ENCODE measurements at places on chromosomes 6 and 20. TPM values are rescaled to one million over a fixed set of nuclear protein-coding genes. Genes with fewer than 3 reads are reported as not detected.

The OR2B6 gene
- not detected for total RNA-seq

The SLC13A3 gene
- 0.14 TPM for total RNA-seq

The BMP5 gene
- 5.6 TPM for total RNA-seq

The C6orf132 gene
- 44.4 TPM for total RNA-seq

The MYH7B gene
- 0.20 TPM for total RNA-seq

DNA sequence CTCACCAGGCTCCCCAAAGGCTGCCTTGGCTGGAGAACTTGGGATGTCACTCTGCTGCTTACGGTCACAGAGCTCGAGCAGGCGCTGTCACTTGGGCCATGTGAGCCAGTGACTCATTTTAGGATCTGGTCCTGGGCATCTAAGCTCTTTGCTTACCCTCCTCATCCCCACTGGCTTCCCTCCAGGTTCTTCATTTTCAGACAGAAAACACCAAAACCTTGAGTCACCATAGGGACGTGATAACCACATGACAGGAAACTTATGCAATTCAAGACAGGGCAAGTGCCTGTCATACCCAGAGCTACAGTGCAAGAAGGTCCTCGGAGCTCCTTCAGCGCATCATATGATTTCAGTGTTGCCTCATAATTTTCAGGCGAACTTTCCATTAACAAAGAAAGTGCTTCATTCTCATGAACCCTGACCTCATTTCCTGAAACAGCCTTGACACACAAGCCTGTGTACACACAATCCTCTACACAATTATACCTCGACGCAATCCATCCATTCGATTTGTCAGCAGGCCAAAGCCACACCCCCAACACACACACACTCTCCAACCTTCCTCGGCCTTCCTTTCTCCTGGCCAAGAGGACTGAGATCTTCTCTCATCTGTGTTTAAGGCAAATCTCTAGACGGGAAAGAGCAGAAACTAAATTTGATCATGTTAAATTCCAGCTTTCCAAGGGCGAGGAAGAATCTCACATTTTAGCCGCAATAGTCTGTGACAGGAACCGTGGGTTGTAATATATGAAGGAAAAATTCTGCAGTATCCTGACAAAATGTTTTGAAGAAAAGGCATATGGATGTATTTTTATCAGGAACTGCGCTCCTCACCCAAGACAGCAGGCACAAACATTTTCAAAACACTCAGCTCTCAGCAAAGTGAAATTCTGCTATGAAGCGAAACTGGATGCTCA lies 25.3 kb downstream of the TBC1D7 start:
- peak; percentile 82 for DNase-seq

- DNase-seq: no peak
Observed at GRCh38 chr6:135810486-135810885, 41.0 kb upstream of the PDE7B start.

DNA sequence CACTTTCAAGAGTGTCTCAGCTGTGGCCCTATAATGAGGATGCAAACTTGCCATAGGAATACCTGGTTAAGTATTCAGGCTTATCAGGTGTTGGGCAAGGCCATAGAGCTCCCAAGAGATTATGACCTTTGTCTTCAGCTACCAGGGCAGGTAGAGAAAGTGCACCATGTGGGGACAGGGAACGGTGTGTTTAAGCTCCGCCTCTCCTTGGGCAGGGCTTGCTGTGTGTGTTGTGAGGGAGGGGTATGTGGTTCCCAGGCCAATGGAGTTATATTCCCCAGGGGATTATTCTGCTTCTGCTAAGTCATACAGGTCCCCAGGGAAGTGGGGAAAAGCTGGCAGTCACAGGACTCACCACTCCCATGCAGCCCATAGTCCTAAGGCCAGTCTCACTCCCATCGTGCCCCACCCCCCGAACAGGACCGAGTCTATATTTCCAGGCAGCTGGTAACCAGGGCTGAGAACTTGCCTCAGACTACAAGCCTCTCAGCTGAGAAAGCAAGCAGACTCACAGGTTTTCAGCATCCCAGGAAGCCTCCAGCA lies 660.2 kb downstream of the HTR1B start:
- DNase-seq: no peak

DNA sequence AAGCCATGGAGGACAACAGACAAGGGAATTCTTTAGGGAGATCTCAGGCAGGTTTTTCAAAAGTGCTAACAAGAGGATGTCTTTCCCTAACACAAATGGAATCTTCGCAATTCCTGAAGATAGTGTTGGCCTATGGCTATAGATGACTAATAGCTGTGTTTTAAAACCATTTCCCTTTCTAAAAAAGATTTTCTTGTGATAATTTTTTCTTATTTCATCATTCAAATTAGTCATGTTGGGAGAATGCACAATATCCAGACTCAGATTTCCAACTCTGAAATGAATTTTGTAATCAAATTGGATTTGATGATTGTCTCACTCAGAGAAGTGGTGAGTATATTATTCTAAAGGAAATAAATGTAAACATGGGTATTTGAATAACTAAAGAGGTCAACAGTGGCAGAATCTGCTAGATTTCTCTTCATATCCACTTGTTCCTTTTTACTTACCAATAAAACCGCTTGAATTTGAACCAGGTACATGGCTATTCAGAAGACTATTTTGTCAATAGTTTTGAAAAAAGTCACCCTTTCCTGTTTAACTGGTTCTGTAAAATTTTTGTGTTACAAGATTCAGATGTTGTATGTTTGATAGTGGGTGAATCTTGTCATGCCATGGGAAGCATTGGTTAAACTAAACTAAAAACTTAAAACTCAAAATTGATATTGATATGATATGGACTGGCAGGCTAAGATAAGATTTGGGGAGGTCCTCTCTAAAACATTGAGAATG lies 1223.7 kb upstream of the EYS start:
- DNase-seq: no peak

DNA sequence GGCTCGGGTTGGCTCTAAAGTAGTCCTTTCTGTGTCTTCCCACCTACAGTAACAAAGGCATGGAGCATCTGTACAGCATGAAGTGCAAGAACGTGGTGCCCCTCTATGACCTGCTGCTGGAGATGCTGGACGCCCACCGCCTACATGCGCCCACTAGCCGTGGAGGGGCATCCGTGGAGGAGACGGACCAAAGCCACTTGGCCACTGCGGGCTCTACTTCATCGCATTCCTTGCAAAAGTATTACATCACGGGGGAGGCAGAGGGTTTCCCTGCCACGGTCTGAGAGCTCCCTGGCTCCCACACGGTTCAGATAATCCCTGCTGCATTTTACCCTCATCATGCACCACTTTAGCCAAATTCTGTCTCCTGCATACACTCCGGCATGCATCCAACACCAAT lies 291.2 kb downstream of the ESR1 start:
- DNase-seq: no peak

- no peak for DNase-seq
Observed at GRCh38 chr6:6351511-6352025, 31.1 kb upstream of the F13A1 start.

DNA sequence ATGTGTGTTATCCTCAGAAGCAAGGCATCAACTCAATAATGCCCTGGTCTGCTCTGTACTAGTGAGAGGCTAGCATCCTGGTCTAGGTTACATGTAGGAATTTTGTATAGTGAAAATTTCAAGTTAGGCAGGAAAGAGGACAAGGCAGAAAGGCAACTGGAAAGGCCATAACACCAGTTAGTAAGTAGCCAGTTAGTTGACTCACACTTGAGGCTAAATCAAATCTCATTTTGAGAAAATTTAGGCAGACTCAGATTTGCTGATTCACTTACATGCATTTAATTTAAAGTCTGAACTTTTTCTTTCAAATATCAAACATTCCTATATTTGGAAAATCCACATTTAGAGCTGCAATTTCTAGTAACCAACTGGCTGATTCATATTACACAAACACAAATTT lies 184.5 kb upstream of the TCF21 start:
- no peak for DNase-seq

DNA sequence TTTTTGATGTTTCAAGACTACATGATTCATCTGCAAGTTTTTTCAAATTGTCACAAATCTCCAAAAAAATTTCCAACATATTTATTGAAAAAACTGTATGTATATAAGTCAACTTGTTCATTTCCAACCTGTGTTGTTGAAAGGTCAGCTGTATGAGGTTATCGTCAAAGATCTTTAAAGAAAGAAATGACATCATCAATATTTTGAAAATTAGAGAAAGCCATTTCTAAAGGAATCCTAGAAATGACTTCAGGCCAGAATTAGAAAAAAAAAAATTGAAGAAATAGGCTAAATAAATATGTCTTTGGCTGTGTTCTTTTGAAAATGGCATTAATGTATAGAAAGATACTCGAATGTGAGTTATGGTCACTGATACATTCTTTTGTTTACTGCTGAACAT lies 6.8 kb downstream of the RNF146 start:
- no peak for DNase-seq

- no peak for DNase-seq
Observed at GRCh38 chr6:18752278-18753068, 365.3 kb downstream of the RNF144B start.

- no peak for DNase-seq
Observed at GRCh38 chr20:20248620-20249200, 119.2 kb upstream of the INSM1 start.

- DNase-seq: no peak
Observed at GRCh38 chr6:4929097-4929718, 74.6 kb downstream of the RPP40 start.

- DNase-seq: peak; percentile 43
Observed at GRCh38 chr6:109449795-109450673, 5.5 kb downstream of the MICAL1 start.

DNA sequence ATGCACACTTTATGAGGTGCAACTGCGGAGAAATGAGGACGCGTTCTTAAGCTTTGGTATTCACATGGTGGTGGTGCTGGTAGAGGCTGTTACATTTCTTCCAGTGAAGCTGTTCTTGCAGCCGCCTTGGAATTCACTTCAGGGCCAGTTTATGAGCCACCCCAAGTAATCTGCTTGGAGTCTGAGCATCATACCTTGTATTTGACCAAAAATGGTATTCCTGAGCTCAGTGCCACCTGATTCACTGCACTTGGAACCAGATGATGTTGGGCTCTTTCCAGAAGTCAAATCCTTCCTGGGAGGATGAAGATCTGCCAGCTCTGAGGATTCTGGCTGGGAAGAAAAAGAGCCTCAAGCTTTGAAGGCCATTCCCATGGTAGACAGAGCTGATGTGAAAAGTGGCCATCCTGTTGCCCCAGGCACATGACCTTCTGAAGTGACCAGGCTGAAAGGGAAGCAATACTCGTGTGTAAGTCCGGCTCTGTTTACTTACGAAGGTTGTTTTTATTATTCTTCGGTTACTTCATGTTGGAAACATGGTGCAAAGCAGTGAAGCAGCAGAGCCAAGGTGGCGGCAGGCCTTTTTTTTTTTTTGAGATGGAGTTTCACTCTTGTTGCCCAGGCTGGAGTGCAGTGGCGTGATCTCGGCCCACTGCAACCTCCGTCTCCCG lies 7.7 kb downstream of the MANBAL start:
- no peak for DNase-seq

DNA sequence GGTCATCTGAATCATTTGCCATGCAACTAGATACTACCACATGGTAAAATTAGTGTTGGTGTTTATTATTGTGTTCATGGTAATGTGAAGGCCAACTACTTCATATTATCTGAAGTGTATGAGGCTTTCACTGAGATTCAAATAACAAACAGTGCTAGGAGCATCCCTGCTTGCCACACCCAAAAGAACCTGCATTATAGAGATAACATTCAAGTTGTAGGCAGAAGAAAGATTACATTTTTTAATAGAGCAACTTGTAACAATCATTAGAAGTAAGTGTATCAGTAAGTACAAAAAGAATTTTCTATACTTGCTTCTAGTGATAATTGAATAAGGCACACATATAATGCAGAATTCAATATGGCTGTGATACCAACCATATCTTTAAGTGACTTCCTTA lies 49.8 kb downstream of the BCKDHB start:
- no peak for DNase-seq

- DNase-seq: no peak
Observed at GRCh38 chr6:159646733-159647132, 46.3 kb downstream of the SOD2 start.

GRCh38 chr6:1328129-1328800 lies 16.4 kb downstream of the FOXQ1 start:
- DNase-seq: no peak

GRCh38 chr6:1739680-1740079 lies 130.0 kb downstream of the FOXC1 start:
- DNase-seq: no peak

- peak; percentile 100 for DNase-seq
Observed at GRCh38 chr20:33489495-33490022, 337 bp upstream of the CBFA2T2 start.

Data from transverse colon (tissue), 4 donors.